Vagina (tissue), 2 donors: ENCODE measurements at places on chromosomes 2 and 18. TPM values are rescaled to one million over a fixed set of nuclear protein-coding genes. Genes with fewer than 3 reads are reported as not detected.

Gene DUSP28
- 5.9 TPM for total RNA-seq

Gene PJVK
- 4.9 TPM for total RNA-seq

- H3K27me3 ChIP-seq, result no peaks in the 10 kb centered on the region
- H3K27ac ChIP-seq, result peak overlapping the region; percentile 94
- H3K36me3 ChIP-seq, result no peaks in the 10 kb centered on the region
- H3K4me3 ChIP-seq, result peak overlapping the region; percentile 65
- no peak for DNase-seq
- peaks cover 64% of the 10 kb centered on the region for H3K4me1 ChIP-seq
These were observed 1.3 kb downstream of the CEP68 start for GRCh38 chr2:65057391-65058052.

GRCh38 chr2:73922681-73923080 lies 4.0 kb upstream of the DGUOK start:
- no peak overlapping the region for H3K4me3 ChIP-seq
- H3K27me3 ChIP-seq, result no peaks in the 10 kb centered on the region
- H3K36me3 ChIP-seq, result no peaks in the 10 kb centered on the region
- H3K27ac ChIP-seq, result no peak overlapping the region
- DNase-seq, result no peak
- peaks cover 17% of the 10 kb centered on the region for H3K4me1 ChIP-seq
